Activated CD4-positive, alpha-beta T cell treated with anti-CD3 and anti-CD28 coated beads, Interleukin-10, Interleukin-2, amounts not matched to agents 100 ng/mL and 50 ng/mL, durations not matched to agents 16 hours and 8 hours (primary cell): ENCODE measurements at places on chromosomes 6 and 20.

DNA sequence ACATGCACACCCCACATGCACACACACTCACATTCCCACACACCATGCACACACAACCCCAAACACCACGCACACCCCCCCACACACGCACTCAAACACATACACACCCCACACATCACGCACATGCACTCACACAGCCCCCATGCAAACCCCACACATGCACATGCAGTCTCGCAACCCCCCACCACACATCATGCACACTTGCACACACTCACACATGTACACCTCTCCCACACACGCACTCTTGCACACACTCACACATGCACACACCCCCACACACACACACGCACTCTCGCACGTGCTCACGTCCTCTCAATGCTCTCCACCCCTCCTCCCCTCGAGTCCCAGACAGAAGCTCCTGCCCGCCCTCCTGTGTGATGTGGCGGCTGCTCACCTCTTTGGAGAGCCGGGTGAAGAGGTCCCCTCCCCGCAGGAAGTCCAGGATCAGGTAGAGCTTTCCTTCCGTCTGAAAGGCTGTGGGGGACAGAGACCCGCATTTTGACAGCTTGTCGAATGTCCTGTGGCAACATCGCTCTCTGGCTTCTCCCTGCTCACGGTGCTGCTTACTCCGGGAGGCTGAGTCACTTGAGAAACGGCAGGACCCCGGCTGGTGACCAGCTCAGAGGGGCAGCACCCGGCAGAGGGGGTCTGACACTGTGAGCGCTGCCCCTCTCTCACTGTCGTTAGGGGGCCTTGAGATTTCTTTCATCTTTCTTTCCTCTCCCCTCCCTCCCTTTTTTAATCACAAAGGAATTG is 78.5 kb downstream of the RAMACL start:
- DNase-seq, result no peak

DNA sequence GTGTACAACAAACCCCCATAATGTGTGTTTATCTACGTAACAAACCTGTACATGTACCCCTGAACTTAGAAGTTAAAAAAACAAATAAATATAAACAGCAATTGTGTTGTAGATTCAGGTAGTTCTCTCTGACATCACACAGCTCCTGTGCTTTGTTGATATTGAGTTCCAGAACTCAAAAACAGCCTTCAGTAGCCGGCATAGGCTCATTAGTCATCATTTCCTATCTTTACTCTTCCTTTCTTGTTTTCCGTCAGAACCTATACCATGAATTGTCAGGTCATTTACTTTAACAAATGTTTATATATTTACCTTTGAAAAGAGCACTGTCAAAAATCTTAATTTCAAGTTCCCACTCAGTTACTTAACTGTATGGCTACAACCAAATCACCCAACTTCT is 88.8 kb downstream of the ADTRP start:
- DNase-seq, result peak; percentile 36

DNA sequence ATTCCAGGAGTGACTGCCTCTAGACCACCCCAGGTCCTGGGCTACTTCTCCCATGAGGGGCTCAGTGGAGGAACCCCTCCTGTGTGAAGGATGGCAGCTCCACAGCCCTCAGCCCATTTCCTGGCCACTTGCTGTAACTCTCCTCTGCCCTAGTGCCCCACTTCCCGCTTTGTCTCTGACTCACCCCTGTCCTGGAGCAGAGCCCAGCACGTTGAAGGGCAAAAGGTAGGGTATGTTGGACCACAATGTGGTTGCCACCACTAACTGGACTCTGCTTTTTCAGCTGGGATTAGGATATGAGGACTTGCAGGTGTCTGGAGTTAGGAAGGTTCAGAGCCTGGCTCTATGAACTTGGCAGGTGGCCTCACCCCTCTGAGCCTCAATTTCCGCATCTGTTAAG is 2.4 kb downstream of the MYBL2 start:
- DNase-seq, result no peak

DNA sequence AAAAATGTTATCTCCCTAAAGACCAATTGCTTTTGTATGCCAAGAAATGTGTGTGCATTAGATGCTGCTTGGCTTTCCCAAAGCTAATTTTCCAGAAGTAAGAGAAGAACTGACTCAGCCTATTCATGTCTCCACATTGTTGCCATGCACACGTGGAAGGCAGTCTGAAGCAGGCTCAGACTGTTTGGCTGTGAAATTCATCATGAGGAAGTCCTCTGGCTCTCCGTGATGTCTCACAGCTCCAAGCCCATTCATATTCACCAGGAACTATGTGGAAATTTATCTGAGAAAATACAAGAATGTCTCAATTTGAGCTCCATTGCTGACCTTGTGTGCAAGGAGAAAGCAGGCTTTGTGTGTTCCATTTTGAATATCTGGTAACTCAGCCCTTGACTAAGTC is 1022.2 kb upstream of the GJE1 start:
- no peak for DNase-seq

DNA sequence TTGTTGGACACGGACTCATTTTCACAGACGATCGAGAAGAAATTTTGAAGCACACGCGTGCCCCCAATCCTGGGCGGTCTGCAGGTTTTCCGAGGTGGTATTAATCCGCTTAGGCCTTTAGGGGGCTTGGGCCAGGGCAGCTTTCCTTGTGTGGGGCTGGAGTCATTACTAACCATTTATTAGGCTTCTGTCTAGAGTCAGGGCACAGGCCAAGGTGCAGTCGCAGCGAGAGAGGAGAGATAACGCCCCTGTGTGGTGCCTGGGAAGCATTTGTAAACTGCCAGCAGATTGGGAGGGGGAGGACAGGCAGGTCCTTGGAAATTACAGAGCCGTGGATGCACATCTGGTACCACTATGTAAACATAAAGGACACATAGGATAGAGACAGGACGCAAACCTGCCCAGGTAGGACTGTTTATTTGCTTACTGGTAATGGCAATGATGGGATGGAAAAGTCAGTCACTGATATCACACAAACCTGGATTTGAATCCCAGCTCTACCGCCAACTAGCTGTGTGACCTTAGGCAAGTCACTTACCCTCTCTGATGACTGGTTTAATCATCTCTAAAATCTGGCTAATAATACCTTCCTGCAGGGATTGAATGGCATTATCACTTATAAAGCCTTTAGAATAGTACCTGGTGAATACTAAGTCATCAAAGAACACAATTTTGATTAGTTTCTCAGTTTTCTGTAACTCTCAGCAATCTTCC is 76.4 kb downstream of the TMEM242 start:
- no peak for DNase-seq
